ENCODE measurements at places on chromosomes 1 and 21.

DNA sequence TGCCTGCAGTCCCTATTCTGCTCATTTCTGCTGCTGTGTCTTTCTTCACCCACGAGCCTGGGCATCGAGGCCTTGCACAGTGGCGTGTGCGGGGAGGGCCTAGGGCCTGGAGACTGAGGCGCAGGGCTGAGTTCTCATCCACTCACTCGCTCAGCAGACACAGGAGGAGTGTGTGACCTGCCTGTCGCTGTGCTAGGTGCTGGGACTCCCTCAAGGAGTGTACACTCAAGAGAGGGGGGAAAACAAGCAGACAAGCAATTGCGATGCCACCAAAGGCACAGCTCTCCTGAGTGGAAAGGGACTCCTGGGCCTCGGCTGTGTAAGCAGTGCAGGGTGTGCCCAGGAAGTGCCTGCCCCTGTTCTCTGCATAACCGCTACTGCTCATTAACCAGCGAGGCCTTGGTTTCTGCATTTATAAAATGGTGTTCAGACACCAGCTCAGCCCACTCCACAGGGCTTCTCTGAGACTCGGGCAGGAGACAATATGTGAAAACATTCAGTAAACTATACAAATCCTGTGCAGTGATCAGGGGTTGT is 4.2 kb downstream of the RD3 start:
- DNase-seq, result no peak

- no peak for DNase-seq
These were observed 113.2 kb upstream of the CYYR1 start for GRCh38 chr21:26686278-26686677.

- no peak for DNase-seq
These were observed 34.6 kb downstream of the CLIC4 start for GRCh38 chr1:24779689-24780464.

DNA sequence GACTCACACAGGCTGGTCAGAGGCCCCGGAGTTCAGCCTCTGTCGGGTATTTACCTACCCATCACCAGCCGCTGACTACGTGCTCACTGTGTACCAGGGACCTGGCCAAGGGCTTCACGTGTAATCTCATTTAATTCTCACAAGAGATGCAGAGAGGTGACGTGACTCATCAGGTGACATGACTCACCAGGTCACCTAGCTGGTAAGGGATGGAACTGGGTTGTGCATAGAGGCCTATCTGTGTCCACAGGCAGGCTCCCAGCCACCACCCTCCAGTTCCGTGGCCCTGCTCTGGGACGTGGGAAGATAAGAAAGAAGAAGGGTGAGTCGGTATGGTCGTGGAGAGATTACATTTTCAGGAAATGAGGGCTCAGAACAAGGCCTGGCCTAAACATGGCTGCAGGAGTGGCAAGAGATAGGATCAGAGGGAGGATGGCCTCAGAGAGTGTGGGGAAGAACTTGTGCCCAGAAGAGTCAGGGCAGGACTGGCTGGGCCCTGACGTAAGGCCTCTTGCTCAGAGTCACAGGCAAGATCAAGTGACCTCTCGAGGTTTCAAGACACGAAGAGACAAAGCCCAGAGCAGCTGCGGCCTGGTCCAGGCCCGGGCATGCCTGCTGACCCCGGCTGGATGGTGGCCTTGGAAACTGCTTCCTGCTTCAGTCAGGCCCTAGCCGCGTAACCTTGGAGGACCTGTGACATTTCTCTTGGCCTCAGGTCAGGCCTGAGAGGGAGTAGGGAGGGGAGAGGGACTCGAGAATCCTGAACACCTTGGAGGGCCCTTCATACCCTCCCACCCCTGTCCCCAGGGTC is 52.7 kb upstream of the WASF2 start:
- no peak for DNase-seq

All from NCI-H1048 (cell line).